Ascending aorta (tissue), 2 donors: ENCODE measurements at places on chromosomes 16 and 17. TPM values are rescaled to one million over a fixed set of nuclear protein-coding genes. Genes with fewer than 3 reads are reported as not detected.

Gene PRSS33
- total RNA-seq = 15.4 TPM

Gene CACNG5
- total RNA-seq = not detected

Gene CPD
- total RNA-seq = 141 TPM

Gene HOXB1
- total RNA-seq = not detected

- no peak for DNase-seq
Observed at GRCh38 chr16:11182411-11182810, 73.6 kb downstream of the SOCS1 start.

- no peak for DNase-seq
Observed at GRCh38 chr17:48901241-48901640, 7.0 kb upstream of the UBE2Z start.

DNA sequence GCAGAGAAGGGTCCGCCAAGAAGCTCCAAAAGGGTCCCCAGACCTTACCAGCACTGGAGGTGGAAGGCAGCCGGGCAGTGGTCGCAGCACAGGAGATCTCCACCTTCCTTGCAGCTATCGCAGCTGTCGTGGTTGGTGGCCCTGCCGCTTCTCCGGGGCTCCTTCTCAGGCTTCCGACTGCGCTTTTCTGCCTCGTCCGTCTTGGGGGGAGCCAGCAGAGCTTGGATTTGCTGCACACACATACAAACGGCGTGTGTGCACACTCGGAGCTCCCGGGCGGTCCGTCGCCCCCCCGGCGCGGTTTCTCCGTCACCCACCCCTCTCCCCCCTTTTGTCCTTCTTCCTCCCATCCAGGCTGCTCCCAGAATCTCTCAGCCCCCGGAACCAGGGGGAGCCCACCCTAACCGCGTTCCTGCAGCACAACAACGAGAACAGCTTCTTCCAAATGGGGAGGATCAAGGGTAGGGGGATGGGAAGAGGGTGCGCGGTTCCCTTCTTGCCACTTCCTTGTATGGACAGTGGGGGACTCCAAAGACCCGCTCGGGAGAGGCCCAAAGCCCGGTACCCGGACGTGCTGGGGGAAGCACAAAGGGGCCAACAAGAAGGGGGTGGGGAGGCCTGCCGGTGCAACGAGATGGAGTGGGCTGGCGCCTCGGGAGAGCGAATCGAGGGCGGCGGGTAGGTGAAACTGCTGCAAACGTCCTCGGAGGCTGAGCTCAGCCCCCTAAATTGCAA lies 1.1 kb downstream of the PHF12 start:
- no peak for DNase-seq

GRCh38 chr17:29562615-29563014 lies 4.2 kb downstream of the ABHD15 start:
- DNase-seq = no peak

- no peak for DNase-seq
Observed at GRCh38 chr16:22633799-22634198, 123.1 kb downstream of the NPIPB5 start.

DNA sequence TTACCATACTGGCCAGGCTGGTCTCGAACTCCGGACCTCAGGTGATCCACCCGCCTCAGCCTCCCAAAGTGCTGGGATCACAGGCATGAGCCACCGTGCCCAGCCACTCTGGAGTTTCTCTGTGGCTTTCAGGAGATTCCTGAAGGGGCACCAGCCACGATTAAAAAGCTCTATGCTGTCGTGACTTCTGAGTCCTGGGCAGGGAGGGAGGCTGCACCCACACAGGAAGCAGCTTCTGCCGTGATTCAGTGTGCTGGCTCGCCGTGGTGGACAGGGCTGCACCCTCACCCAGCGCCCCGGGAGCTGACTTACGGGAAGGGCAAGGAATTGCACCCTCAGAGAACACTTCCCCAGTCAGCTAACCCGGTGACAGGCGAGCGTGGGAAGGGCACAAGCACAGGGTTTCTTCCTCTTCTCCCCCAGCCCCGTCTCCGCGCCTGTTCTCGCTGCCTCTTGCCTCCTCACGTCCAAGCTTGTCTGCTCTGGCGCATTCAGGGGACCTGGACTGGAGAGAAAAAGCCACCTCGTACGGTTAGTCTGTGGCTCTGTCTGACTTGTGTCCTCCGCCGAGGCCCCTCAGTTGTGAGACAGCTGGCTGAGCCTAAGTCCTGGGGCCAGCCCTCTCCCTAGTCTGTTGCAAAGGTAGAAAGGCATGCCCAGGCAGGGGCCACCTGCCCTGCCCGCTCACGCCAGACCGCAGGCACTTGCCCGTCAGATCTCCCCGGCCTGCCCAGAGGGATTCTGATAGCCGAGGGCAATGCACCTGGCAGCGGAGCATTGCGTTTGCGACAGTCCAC lies 145.0 kb downstream of the SEC14L1 start:
- peak; percentile 83 for DNase-seq
